ENCODE measurements at places on chromosomes 11 and 22. TPM values are rescaled to one million over a fixed set of nuclear protein-coding genes. Genes with fewer than 3 reads are reported as not detected.

The PHOX2A gene
- not detected for total RNA-seq

The DMC1 gene
- total RNA-seq: not detected

The MUC15 gene
- not detected for total RNA-seq

The TMPRSS4 gene
- total RNA-seq: not detected

- no peak overlapping the region for H3K27ac ChIP-seq
- no peaks in the 10 kb centered on the region for H3K27me3 ChIP-seq
- no peak for DNase-seq
- H3K4me1 ChIP-seq: no peaks in the 10 kb centered on the region
- H3K4me3 ChIP-seq: no peak overlapping the region
- H3K36me3 ChIP-seq: no peaks in the 10 kb centered on the region
Measured at GRCh38 chr11:1924646-1925372, 5.3 kb downstream of the TNNT3 start.

DNA sequence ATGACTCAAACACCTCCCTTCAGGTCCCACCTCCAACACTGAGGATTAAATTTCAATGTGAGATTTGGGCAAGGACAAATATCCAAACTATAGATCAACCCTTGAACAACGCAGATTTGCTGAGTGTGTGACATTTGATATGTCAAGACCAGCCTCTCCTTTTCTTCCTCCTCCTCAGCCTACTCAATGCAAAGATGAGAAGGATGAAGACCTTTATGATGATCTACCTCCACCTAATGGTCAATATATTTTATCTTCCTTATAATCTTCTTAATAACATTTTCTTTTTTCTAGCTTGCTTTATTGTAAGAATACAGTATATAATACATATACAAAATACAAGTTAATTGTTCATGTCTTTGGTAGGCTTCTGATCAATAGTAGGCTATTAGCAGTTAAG is 67.5 kb upstream of the MPPED2 start:
- no peaks in the 10 kb centered on the region for H3K4me1 ChIP-seq
- H3K27me3 ChIP-seq: no peaks in the 10 kb centered on the region
- H3K36me3 ChIP-seq: no peaks in the 10 kb centered on the region
- H3K4me3 ChIP-seq: no peak overlapping the region
- no peak overlapping the region for H3K27ac ChIP-seq

DNA sequence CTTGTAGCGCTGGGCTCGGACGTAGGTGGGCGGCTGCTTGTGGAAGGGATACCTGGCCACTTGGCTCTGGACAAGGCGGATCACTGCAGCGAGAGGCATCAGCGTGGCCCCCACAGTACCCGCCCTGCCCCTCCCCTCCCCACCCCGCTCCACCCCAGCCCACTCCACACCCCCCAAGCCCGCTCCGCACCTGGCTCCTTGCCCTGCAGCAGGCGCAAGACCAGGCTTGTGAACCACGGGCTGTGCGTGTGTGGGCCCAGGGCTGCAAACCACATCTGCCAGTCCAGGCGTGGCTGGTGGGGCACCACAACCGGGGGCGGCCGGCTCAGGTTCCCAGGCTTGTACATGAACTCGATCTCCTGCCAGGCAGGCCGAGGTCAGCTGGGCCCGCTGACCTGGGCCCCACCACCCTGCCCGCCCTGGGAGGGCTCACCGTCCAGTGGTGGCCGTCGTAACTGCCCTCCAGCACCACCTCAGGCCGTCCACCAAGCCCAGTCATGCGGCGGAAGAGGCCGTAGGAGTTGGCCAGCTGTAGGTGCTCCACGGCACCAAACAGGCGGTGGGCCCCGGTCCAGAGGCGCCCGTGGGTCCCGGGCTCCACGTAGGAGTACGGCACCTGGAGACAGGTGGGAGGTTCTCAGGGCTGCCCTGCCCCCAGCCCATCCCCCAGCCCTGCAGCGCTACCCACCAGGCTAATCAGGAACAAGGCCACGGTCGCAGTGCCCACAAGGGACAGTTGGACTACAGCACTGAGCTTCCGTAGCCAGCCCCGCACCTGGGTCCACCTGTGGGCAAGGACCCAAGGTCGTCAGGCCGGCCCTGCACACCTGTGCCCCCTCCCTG is 2.9 kb downstream of the LMF2 start:
- H3K27me3 ChIP-seq: no peaks in the 10 kb centered on the region
- DNase-seq: no peak
- H3K36me3 ChIP-seq: peaks cover 33% of the 10 kb centered on the region
- no peak overlapping the region for H3K4me3 ChIP-seq
- H3K27ac ChIP-seq: no peak overlapping the region

DNA sequence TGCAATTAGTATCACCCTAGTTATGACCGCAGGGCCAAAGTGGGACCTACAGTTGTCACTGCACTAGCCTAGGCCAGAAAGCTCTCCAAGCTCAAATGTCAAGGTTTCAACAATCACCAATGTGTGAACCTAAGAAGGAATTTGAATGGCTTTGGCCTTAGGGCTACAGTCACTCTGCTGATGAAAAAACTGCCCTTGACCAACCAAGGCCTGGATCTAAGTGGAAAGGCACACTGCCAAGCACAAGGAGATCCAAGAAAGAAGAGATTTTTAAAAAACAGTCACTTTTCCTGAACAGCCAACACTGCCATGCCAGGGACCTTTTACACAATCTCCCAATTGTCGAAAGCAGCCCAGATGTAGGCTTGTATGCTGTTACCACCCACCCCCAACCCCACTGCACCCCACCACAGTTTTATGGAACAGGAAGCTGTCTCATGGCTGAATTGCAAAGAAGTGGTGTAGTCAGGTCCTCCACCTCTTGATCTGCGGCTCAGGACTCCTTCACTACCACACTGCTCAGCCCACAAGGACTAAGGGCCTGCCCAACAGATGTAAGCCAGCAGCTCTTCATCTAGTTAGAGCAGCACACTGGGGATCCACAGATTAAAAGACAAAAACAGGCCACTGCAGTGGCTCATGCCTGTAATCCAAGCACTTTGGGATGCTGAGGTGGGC is 32.9 kb downstream of the SMCO4 start:
- H3K4me3 ChIP-seq: no peak overlapping the region
- no peak overlapping the region for H3K27ac ChIP-seq
- H3K36me3 ChIP-seq: no peaks in the 10 kb centered on the region
- no peaks in the 10 kb centered on the region for H3K27me3 ChIP-seq
- DNase-seq: no peak
- H3K4me1 ChIP-seq: no peaks in the 10 kb centered on the region

DNA sequence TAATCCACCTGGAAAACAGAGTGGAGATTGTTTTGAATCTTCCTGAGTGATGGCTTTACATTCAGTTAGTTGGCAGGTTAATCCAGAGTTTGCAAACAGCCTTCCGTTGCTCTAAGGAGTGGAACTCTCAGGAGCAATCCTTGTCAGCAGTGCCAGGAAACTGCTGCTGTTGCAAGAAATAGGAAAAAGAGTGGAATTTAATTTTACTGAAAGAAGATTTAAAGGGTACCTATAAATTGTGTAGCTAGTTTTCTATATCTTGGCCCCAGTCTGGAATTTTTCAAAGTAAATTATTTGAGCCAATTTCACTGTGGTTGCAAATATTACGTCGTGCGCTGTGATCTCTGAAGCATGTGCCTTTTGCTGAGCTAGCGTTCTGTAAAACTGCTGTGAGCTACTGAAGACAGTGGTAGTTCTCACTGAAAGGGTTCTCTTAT is 55.5 kb upstream of the SLC5A12 start:
- H3K4me3 ChIP-seq: no peak overlapping the region
- no peak overlapping the region for H3K27ac ChIP-seq
- no peaks in the 10 kb centered on the region for H3K27me3 ChIP-seq
- no peaks in the 10 kb centered on the region for H3K4me1 ChIP-seq
- DNase-seq: no peak

GRCh38 chr11:7657306-7658025 is 15.8 kb downstream of the CYB5R2 start:
- H3K4me3 ChIP-seq: no peak overlapping the region
- no peak overlapping the region for H3K27ac ChIP-seq
- no peaks in the 10 kb centered on the region for H3K27me3 ChIP-seq
- DNase-seq: no peak
- peaks cover 31% of the 10 kb centered on the region for H3K36me3 ChIP-seq

GRCh38 chr11:19959648-19960059 is 200.6 kb downstream of the DBX1 start:
- DNase-seq: no peak
- peaks cover 15% of the 10 kb centered on the region for H3K36me3 ChIP-seq
- H3K4me1 ChIP-seq: peaks cover 10% of the 10 kb centered on the region
- H3K4me3 ChIP-seq: no peak overlapping the region
- no peaks in the 10 kb centered on the region for H3K27me3 ChIP-seq

- H3K4me1 ChIP-seq: no peaks in the 10 kb centered on the region
- no peak overlapping the region for H3K4me3 ChIP-seq
- H3K27ac ChIP-seq: no peak overlapping the region
- no peaks in the 10 kb centered on the region for H3K27me3 ChIP-seq
- peak; percentile 50 for DNase-seq
Measured at GRCh38 chr11:48093795-48094642, 113.7 kb downstream of the PTPRJ start.

GRCh38 chr11:86418106-86418505 is 43.4 kb downstream of the CCDC81 start:
- no peaks in the 10 kb centered on the region for H3K4me1 ChIP-seq
- H3K27me3 ChIP-seq: no peaks in the 10 kb centered on the region
- H3K36me3 ChIP-seq: no peaks in the 10 kb centered on the region
- DNase-seq: no peak
- no peak overlapping the region for H3K27ac ChIP-seq
- H3K4me3 ChIP-seq: no peak overlapping the region

DNA sequence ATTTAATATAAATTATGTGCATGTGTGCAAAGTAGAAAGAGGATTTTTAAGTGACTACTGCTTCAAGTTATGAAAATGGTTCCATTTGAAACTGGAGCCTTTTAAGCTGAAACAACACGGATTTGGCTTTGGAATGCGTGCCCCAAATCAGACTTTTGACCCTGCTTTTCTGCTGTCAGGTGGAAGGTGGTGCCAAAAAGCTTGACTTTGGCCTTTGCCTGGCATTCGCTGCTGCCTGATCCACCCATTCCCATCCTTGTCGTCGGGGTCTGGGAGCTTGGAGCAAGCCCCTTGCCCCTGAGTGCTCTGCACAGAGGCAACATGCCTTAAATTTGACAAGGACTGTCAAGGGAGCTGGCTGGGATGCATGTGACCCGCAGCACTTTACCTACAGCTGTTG is 335.3 kb upstream of the SYN3 start:
- no peak overlapping the region for H3K4me3 ChIP-seq
- H3K27ac ChIP-seq: no peak overlapping the region
- H3K27me3 ChIP-seq: no peaks in the 10 kb centered on the region

DNA sequence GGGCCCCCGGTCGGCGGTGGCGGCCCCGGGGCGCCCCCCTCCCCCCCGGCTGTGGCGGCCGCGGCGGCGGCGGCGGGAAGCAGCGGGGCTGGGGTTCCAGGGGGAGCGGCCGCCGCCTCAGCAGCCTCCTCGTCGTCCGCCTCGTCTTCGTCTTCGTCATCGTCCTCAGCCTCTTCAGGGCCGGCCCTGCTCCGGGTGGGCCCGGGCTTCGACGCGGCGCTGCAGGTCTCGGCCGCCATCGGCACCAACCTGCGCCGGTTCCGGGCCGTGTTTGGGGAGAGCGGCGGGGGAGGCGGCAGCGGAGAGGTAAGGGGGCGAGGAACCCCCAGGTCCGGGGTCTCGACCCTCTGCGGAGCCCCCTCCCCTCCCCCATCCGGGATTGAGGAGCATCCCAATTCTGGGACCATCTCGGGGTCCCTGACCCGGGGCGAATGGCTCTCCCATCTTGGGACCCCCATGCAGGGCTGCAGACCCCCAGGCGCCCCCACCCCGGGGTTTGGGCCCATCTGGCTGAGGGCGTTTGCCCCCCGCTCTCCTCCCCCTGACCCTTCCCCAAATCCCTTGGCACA is 431 bp downstream of the KMT2A start:
- no peaks in the 10 kb centered on the region for H3K36me3 ChIP-seq
- no peaks in the 10 kb centered on the region for H3K27me3 ChIP-seq
- H3K4me1 ChIP-seq: peaks cover 20% of the 10 kb centered on the region
- DNase-seq: no peak
- H3K27ac ChIP-seq: peak overlapping the region; percentile 96
- H3K4me3 ChIP-seq: peak overlapping the region; percentile 91

Data from ascending aorta (tissue), 2 donors.